ENCODE measurements at places on chromosomes 7 and 10.
A peak's percentile ranks its signal among the peaks of the same experiment; 100 is the strongest.

GRCh38 chr7:101581891-101582290, 47.2 kb downstream of the MYL10 start:
- no peak for DNase-seq

DNA sequence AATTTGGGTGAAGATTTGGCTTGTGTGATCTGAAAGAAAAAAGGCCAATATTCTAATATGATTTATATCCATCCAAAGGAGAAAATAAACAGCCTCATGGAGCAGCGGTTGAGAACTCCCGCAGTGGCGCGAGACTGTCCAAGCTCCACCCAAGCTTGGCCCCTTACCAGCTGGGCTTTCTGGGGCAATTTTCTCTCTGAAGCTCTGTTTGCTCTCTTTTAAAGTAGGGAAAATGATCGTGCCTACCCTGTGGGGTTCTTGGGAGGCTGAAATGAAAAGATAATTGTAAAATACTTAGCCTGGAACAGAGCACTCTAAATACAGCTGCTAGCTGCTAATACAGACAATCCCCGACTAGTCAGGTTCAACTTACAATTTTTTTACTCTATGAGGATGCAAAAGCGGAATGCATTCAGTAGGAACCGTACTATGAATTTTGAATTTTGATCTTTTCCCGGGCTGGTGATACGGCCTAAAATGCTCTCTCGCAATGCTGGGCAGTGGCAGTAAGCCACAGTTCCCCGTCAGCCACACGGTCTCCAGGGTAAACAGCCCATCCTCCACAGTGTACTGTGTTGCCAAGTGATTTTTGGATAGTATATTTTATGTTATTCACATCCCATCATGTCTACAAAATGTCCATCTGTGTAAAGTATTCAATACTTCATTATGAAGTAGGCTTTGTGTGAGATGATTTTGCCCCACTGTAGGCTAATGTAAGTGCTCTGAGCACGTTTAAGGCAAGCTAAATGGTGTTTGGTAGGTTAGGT, 137.7 kb downstream of the CHN2 start:
- DNase-seq: no peak

DNA sequence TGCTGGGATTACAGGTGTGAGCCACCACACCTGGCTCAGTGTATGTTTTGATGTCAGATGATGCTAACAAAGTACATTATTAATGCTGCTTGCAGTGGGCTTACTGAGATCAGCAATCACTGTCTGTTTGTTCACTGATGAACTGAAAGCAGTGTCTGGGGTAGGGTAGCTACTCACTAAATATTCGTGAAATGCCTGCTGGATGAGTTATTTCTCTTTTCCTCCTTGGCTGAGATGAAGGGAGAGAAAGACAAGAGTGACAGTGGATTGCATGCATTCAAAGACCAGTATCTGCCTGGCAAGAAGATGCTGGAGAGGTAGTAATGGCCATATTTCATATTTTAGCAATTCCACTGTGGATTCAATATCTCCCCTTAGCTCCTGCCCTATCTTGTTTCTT, 32.3 kb downstream of the FAM107B start:
- no peak for DNase-seq

DNA sequence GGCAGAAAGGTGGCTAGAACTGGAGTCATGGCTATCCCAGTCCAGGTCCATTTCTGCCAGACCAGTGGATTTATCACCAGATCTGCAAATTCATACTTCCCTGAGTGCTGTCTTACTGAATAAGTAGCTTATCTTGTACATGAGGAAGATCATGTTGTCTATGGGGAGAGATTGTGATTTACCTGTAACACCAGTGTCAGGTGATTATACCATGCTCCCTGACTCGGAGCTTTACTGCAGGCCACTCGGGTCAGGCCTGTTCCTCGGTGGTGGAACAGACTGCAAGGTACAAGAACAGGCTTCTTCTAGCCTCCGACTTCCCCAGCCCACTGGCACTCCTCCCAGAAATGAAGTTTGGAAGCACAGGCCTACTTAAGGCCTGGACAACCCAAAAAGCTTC, 42.6 kb upstream of the DLG5 start:
- DNase-seq: no peak

DNA sequence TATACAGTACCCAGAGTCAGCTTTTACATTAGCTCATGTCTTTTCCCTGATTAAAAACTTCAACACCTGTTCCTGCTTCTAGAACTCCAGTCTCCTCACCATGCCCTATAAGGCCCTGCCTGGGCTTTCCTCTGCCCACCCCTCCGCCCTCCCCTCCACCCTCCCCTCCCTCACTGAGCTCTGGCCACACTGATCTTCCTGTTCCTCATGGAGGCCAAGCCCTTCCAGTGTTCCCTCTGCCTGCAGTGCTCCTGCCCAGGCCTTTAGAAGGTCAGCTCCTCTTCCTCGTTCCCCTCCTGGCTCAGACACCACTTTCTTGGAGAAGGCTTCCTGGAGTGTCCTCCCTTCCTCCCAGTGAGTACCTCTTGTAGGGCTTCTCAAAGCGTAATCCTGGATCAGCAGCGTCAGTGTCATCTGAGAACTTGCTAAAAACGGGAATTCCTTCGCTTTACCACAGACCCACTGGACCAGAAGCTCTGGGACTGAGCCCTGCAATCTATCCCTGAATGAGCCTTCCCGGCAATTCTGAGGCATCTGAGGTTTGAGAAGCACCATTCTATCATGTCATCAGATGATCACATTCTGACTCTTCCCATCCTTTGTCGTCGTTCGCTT, 3.7 kb downstream of the PDZD7 start:
- no peak for DNase-seq

DNA sequence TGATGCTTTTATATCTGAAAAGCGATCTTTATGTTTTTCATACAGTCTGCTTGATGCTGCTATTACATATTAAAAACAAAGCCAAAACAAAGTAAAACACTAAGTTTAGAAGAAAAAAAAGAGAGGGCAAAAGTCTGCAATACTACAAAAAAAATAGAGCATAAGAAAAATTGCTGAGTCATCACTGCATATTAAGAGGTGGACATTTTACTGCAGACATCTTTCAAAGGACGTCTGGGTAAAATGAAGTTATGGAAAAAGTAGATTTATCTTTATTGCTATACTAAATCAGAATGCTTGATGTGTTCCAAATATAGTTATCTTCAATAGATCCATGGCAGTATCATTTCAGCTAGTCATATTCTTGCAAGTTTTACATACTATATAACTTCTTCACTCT, 172.0 kb downstream of the MAGI2 start:
- no peak for DNase-seq

DNA sequence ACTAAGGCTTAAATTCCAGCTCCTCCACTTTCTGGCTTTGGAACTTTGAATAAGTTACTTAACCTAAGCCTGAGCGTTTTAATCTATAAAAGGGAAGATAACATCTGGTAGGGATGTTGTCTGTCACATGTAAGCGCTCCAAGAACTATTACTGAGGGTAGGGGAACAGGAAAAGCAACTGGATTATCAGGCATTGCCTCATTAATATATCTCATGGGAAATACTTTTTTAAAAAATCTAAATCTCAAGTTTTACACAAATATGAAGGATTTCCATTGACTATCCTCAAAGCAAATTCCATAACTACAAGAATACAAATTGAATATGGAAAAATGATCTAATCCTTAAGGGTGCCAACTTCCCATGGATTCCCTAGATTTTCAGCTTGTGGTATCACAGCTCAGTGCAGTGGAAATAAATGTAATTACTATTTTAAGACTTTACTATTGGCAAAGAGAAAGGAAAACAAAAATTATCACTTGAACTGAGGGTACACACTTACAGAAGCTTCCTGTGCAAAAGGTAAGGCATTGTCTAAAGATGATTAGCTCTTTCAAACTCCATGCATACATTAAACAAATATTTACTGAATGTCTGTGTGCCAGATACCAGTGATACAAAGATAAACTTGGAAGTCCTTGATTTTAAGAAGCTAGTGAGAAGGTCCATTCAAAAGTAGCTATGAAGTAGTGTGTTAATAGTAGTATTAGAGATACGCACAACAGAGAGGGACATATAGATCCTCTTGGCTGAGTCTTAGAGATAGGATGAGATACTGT, 38.4 kb downstream of the NT5C2 start:
- no peak for DNase-seq

DNA sequence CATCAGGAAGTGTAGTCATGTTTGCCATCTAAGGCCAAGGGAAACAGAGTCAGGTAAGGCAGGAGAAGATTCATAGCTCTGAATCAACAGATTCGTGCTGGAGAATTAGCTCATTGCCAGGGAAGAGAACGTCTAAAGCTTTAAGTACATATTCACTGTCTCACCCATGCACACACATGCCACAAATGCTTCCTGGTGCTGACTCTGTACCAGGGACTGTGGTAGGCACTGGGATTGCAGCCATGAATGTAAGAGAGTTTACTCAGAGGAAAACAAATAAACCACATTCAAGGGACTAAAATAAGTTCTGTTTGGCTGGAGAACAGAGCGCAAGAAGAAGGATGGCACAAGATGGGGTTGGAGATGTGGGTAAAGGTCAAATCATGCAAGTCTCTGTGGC, 89.8 kb upstream of the HPS1 start:
- no peak for DNase-seq

GRCh38 chr10:11602919-11603523, 8.4 kb downstream of the USP6NL start:
- DNase-seq: no peak

GRCh38 chr7:87058744-87059524, 520 bp downstream of the ELAPOR2 start:
- peak; percentile 9 for DNase-seq

GRCh38 chr7:101420436-101420835, 57.8 kb downstream of the COL26A1 start:
- no peak for DNase-seq

DNA sequence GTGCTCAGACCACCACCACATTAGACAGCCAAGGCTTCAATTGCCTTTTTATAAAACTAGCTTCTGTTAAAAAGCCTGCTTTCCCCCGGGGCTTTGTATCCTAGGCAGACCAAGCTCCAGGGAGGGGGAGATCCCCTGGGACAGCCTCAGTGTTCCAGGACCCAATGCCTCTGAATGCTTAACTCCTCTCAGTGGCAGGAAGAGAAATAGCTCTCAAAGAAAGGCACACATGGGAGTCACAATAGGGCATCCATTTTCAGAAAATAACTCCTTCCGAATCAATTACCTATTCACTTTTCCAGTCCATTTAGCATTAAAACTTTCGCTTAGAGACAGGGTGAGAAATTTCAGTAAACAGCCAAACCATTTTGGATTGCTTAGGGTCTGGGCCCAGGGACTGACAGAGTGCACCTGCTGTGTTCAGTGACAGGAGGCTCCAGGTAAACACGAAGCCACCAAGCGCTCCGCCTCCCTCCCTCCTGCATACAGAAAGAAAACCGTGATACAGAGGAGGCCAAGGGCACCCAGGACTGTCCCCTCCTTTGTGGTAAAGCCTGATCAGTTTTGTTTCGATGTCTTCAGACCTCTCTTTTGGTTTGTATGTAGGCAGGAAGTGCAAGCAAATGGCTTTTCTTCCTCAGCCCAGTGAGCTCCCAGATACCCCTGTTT, 599.7 kb downstream of the KCNMA1 start:
- no peak for DNase-seq

- no peak for DNase-seq
These were observed 98.1 kb downstream of the PPP1R17 start for GRCh38 chr7:31785101-31785500.

DNA sequence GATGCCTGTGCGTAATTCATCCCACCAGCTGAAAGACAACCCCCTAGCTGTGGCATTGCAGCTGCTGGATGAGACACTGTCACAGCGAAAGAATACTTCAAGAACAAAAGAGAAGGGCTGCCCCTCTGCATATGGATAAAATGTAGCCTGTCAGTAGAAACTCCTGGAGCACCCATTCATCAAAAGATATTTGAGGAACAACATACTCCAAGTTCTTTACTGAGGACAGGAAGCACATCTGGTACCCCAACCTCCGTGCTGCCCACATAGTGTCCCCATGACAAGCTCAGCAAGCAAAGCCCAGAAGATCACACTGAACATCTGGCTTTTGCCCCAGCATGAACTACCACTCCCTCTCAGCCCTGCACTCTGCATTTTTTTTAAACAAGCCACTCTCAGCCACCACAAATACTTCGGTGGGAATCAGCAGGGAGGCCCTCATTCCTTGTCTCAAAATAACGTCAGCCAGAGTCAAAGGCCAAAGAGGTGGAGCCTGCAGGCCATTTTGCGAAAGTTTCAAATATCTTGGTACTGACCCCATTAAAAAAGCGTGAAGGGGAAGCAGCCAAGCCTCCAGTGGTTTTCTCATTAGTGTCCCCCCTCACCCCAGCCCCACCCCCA, 1.7 kb downstream of the CREB3L2 start:
- DNase-seq: no peak

GRCh38 chr7:117119192-117119924, 166.1 kb downstream of the ST7 start:
- DNase-seq: peak; percentile 62

GRCh38 chr7:138750901-138751464, 46.8 kb upstream of the TMEM213 start:
- DNase-seq: no peak

- no peak for DNase-seq
These were observed 48.6 kb downstream of the NCAPG2 start for GRCh38 chr7:158655931-158656441.

DNA sequence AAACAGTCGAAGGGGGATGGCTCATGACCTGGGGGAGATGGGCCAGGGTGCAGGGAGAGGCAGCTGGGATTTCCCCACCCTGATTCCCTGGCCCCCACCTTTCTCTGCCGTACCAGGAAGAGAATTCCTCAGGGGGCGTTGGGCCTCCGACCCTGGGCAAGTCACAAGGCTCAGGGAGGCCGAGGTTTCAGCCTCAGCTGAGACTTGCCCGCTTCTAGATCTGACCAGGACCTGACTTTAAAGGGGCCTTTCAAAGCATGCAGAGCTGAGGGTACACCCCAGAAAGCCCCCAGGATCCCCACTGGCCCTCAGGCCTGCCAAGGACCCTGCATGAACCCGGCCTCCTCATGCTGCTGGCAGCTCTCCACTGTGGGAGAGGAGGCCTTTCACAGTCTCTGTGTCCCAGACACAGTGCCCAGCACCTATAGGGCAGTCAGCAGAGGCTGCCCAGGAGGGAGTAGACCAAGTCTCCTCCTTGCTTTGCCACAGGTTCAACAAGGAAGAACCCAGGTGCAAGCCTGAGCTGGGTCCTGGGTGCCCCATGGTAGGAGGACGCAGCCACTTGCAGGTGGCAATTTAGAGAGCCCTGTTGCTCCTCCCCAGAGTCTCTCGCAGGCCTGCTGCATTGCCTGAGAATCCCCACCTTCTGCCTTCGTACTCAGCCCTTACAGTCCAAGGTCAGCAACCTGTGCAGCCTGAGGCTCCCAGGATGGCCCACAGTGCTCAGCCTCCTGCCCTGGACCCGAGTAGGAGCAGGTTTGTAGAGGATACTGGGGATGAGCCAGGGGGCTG, 89.3 kb downstream of the CHST15 start:
- DNase-seq: no peak

Data from CD4-positive, alpha-beta T cell treated with Interleukin-6 at 100 ng/mL for 8 hours (primary cell).